ENCODE measurements at places on chromosomes 2 and 18. TPM values are rescaled to one million over a fixed set of nuclear protein-coding genes. Genes with fewer than 3 reads are reported as not detected.

Gene NEB
- total RNA-seq: 2.6 TPM

Gene IL1R1
- 206 TPM for total RNA-seq

Gene RAB6C
- 1.6 TPM for total RNA-seq

Gene REG1B
- not detected for total RNA-seq

Gene TMEM37
- total RNA-seq: 8.8 TPM

Gene EPB41L3
- total RNA-seq: 35.4 TPM

DNA sequence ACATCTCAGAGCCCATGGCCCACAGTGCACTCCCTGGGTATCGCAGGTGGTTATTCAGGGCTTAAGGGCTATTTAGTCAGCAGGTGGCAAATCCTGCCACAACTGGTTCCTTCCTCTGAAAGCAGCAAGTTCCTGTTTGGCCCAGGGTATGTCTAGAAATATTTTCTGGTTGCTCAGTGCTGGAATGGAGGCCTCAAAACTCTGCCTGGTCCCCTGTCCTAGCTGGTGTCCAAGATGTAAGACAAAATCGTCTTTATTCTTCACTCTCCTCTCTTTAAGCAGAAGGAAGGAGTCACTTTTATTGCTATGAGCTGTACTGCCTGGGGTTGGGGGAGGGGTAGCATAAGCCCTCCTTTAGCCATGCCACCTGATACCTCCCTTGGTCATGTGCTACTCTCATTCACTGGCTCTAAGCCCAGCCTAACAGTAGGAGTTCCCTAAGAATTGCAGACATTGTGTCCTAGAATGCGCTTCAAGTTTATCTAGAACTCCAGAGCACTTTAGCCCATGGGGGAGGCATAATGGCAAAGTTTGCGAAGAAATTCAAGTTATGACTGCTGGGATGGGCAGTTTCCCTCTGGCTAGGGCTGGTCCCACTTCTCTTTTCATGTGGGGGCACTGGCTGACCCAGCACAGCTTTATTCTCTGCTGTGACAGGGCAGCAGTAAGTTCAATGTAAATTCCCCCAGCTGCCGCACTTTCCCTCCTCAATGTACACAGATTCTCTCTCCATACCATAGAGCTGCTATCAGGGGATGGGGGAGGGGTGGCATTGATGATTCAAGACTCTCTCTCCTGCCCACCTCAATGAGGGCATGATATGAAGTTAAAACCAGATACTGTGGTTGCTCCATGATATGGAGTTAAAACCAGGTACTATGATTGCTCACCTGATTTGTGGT lies 27.1 kb upstream of the CWC22 start:
- no peaks in the 10 kb centered on the region for H3K27me3 ChIP-seq
- no peaks in the 10 kb centered on the region for H3K4me1 ChIP-seq
- no peak for DNase-seq
- H3K27ac ChIP-seq: no peak overlapping the region
- H3K36me3 ChIP-seq: no peaks in the 10 kb centered on the region
- H3K4me3 ChIP-seq: no peak overlapping the region

DNA sequence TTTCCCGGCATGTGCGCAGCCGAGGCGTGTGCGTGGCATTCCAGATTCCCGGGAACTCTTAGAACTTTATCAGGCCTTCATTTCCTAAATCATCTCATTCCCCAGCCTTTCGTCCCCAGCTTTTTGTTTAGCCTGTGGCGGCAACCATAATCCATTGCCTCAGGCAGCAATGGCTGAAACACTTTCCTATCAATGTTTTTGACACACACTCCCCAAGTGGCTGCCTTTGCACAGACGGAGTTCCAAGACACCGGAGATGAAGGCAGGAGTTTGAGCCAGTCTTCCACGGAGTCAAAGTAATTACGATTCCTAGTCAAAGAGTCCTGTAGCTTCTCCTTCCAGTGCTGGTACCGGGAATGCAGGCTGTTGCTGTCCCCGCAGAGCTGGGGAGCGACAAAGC lies 64.8 kb downstream of the KCNG2 start:
- no peak overlapping the region for H3K4me3 ChIP-seq
- no peak overlapping the region for H3K27ac ChIP-seq
- DNase-seq: peak; percentile 3
- no peaks in the 10 kb centered on the region for H3K4me1 ChIP-seq

DNA sequence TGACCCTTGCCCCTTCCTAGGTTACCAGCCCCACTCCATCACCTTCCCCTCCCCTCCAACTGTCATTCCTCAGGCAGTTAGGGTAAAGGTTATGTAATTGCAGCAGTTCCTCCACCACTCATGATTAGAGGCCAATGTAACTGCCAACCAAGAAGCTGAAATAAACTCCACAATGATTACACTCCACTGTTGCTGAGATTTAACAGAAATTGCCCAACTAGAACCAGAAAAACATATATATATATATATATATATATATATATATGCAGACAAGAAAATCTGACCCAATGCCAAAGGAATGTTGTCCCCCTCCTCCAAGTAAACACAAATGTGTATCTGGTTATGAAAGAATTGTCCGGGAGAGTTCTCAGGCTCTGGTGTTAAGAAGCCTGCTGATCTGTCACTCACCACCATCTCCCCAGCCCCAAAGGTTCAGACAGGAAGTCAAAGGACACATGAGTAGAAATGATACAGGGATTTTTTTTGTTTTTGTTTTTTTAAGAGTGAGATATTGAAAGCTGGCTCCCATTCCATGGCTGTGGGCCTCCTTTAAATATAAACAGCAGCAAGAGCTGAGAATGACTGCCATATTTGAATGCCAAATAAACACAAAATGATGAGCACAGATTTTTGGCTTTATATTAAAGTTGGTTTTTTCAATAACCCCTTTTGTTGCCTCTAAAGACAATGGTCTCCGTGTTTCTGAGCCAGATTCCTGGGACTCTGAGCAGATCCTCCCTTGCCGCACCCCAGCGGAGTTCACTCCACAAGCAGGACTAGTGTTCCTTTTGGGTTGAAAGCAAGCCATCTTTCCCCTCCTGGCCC lies 127.2 kb upstream of the MAPRE2 start:
- no peaks in the 10 kb centered on the region for H3K36me3 ChIP-seq
- H3K4me1 ChIP-seq: no peaks in the 10 kb centered on the region
- DNase-seq: no peak
- H3K4me3 ChIP-seq: no peak overlapping the region

DNA sequence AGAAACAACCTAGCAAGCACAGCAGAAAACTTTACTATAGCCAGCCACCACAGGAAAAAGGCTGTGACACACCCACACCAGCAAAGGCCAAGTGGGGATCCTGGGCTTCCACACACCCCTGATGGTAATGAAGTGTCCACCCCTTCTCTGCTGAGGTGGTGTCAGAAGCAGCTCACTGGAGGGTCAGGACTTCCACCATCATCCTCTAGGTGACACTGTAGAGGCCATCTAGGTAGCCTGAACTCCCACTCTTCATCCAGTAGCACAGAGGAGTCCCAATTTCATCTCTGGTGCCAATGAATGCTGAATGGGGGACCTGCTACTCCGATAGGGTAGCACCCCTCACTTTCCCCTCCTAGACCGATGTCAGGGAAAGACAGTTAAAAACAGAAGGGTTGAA lies 1544.4 kb downstream of the LRP1B start:
- H3K27me3 ChIP-seq: no peaks in the 10 kb centered on the region
- H3K27ac ChIP-seq: no peak overlapping the region
- no peaks in the 10 kb centered on the region for H3K36me3 ChIP-seq
- H3K4me1 ChIP-seq: no peaks in the 10 kb centered on the region
- no peak overlapping the region for H3K4me3 ChIP-seq

- H3K4me1 ChIP-seq: no peaks in the 10 kb centered on the region
- no peak overlapping the region for H3K27ac ChIP-seq
- H3K27me3 ChIP-seq: no peaks in the 10 kb centered on the region
- no peaks in the 10 kb centered on the region for H3K36me3 ChIP-seq
- no peak for DNase-seq
Measured at GRCh38 chr2:145302886-145303285, 783.0 kb upstream of the ZEB2 start.

DNA sequence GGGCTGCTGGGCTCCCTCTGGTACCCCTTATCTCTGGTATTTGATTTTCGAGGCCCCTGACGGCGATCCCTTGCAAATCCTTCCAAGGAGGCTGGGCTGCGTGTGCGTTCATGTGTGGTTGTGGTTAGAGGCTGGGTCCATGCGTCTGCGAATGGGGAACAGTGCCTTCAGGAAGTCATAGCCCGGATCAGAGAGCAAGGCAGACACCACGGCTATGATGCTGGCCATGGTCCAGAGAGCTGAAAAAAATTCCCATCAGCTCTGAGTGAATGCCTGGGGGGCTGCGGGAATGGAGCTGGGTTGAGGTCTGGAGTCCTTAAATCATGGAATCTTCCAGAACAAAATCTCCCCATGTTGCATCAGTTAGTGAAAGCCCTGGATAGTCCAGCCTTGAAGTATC lies 145.5 kb downstream of the ACKR3 start:
- no peaks in the 10 kb centered on the region for H3K4me1 ChIP-seq
- H3K4me3 ChIP-seq: no peak overlapping the region
- H3K27ac ChIP-seq: no peak overlapping the region

- no peaks in the 10 kb centered on the region for H3K27me3 ChIP-seq
- H3K27ac ChIP-seq: peak overlapping the region; percentile 97
- H3K4me1 ChIP-seq: peaks cover 4% of the 10 kb centered on the region
- peak; percentile 32 for DNase-seq
- no peaks in the 10 kb centered on the region for H3K36me3 ChIP-seq
Measured at GRCh38 chr2:84971510-84972206, 697 bp downstream of the KCMF1 start.

DNA sequence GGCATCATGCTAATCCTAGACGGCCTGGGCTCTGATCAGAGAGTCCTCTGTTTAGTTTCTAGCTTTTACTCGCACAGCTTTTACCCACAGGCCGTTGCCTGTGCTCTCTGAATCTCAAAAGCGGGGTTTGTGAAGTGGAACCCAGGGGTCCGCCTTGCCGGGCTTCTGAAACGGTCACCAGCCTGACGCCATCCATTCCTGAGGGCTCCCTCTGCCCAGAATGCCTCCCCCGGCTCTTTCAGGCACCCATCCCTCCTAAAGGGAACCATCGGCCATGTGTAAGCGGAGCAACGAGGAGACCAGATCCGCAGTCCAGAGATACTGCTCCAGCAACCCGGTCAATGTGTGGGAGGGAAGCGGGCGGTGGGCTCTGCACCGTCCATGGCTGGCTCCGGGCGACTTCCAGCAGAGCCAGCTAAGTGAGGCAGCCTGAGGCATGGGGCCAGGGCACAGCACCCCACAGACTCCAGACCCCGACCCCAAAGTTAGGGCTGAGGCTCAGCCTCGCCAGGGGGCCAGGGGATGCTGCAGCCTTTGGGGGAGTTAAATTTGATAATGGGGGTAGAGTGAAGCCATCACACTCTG lies 28.8 kb downstream of the SALL3 start:
- H3K4me3 ChIP-seq: no peak overlapping the region
- no peaks in the 10 kb centered on the region for H3K36me3 ChIP-seq
- no peak for DNase-seq
- H3K27me3 ChIP-seq: peaks cover 10% of the 10 kb centered on the region

DNA sequence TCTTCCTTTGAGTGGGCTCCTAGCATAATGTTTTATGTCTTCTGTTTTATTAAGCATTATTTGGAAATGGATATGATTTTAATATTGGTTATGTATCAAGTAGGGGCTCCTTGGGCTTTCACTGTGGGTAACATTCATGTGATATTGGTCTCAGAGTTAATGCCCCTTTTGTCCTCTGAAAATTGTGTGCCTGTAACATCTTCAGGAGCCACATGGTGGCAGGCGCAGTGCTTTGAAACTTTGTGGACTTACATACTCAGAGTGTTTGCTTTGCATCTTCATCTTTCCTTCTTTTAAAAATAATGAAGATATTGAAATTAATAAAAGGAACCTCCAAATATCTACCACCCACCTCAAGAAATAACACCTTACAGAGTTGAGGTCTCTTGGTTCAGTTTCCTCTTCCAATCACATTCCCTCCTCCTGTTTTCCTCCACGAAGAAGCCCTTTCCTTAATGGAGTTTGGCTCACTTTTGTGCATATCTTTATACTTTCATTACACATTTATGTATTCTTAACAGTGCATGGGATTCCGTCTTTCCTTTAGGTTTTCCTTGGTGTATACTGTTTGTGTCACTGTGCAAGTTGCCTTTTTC lies 73.5 kb downstream of the LIMS1 start:
- no peaks in the 10 kb centered on the region for H3K27me3 ChIP-seq
- H3K4me3 ChIP-seq: no peak overlapping the region
- H3K4me1 ChIP-seq: no peaks in the 10 kb centered on the region
- DNase-seq: no peak
- H3K27ac ChIP-seq: no peak overlapping the region

DNA sequence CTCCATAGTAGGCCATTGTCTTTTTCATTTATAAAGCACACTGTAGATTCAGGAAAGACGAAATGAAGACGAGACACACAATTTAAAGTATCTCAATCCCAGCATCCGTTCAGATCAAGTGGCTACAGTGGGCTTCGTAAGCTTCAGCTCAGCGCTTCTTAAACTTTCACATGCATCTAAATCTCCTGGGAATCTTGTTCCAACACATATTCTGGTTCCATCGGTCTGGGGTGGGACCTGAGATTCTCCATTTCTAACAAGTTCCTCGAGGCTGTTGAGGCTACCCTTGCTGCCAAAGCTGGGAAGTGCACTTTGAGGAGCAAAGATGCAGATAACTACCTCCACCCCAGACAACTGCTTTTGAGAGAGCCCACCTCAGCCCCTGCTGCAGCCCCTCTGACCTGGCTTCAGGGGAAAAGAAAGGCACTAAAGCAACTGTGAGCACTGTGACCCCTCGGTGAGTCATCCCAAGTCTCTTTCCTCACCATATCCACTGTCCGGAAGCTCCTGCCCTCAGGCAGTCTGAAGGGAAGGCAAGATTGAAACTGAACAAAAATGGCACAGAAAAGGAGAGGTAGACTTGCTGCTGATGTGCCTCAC lies 201.1 kb upstream of the FBXO11 start:
- no peak for DNase-seq
- no peak overlapping the region for H3K27ac ChIP-seq
- H3K4me1 ChIP-seq: peaks cover 3% of the 10 kb centered on the region
- no peaks in the 10 kb centered on the region for H3K27me3 ChIP-seq

- no peak overlapping the region for H3K27ac ChIP-seq
Measured at GRCh38 chr2:68951899-68952298, 794 bp downstream of the GKN2 start.

- DNase-seq: no peak
- no peaks in the 10 kb centered on the region for H3K27me3 ChIP-seq
- no peaks in the 10 kb centered on the region for H3K4me1 ChIP-seq
- no peaks in the 10 kb centered on the region for H3K36me3 ChIP-seq
Measured at GRCh38 chr2:6024784-6025183, 332.6 kb downstream of the SOX11 start.

DNA sequence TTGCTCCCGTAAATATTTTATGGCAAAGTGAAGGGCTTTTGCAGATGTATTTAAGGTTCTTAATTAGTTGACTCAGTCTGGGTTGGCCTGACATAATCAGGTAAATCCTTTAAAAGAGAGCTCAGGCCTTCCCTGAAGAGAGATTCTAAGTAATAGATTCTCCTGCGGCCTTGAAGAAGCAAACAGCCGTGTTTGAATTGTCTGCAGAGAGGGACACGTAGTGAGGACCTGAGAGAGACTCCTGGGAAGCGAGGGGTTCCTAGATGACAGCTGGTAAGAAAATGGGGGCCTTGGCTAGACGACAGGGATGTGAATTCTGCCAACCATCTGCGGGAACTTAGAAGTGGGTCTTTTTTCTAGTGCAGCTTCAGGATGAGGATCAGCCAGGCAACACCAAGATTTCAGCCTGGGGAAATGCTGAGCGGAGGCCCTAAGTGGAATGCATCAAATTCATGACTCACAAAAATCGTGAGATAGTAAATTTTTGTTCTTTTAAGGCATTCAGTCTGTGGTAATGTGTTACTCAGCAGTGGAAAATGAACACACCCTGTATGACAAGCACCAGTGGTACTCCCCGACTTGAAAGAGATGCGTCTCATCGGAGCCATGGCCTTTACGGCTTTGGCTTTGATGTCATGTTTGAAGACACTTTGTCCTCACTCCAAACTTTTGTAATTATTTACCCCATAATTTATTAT lies 62.1 kb upstream of the SMIM21 start:
- no peak overlapping the region for H3K27ac ChIP-seq
- H3K4me3 ChIP-seq: no peak overlapping the region
- no peaks in the 10 kb centered on the region for H3K27me3 ChIP-seq
- H3K36me3 ChIP-seq: no peaks in the 10 kb centered on the region
- DNase-seq: no peak

Measured in breast epithelium (tissue), 4 donors.